ENCODE measurements at places on chromosomes 7 and 10. TPM values are rescaled to one million over a fixed set of nuclear protein-coding genes. Genes with fewer than 3 reads are reported as not detected.

ADRA2A gene
- total RNA-seq = 0.02 TPM

OR2A5 gene
- total RNA-seq = not detected

ASIC3 gene
- 4.3 TPM for total RNA-seq

PRRT4 gene
- total RNA-seq = 0.54 TPM

SMO gene
- 16.7 TPM for total RNA-seq

SCART1 gene
- total RNA-seq = 0.47 TPM

SRRM3 gene
- 10.0 TPM for total RNA-seq

SPRN gene
- 0.25 TPM for total RNA-seq

TMEM139 gene
- total RNA-seq = 1.3 TPM

LIPM gene
- total RNA-seq = not detected

MSS51 gene
- 0.71 TPM for total RNA-seq

TEX47 gene
- not detected for total RNA-seq

PAX2 gene
- total RNA-seq = 0.15 TPM

TMEM213 gene
- not detected for total RNA-seq

AGR2 gene
- 93.9 TPM for total RNA-seq

JAKMIP3 gene
- total RNA-seq = 1.5 TPM

PRPF18 gene
- 19.5 TPM for total RNA-seq

HTR7 gene
- 0.10 TPM for total RNA-seq

AGBL3 gene
- total RNA-seq = 1.1 TPM

CRYGN gene
- total RNA-seq = not detected

MMP21 gene
- total RNA-seq = not detected

ANKRD2 gene
- total RNA-seq = 4.7 TPM

NKX2-3 gene
- not detected for total RNA-seq

CPA4 gene
- 5.2 TPM for total RNA-seq

CLCN1 gene
- 0.02 TPM for total RNA-seq

KEL gene
- total RNA-seq = not detected

LOXL4 gene
- 1.3 TPM for total RNA-seq

NFE2L3 gene
- 8.6 TPM for total RNA-seq

C10orf67 gene
- total RNA-seq = 0.17 TPM

KIN gene
- 11.9 TPM for total RNA-seq

RBM20 gene
- 1.3 TPM for total RNA-seq

IGF2BP3 gene
- total RNA-seq = 30.4 TPM

NEUROD6 gene
- total RNA-seq = not detected

IL6 gene
- total RNA-seq = 1.8 TPM

CLDN3 gene
- 1.2 TPM for total RNA-seq

NPY gene
- not detected for total RNA-seq

IDI2 gene
- not detected for total RNA-seq

CALHM1 gene
- total RNA-seq = not detected

CD36 gene
- 0.07 TPM for total RNA-seq

MMD2 gene
- not detected for total RNA-seq

EFCAB10 gene
- total RNA-seq = 3.7 TPM

HTRA1 gene
- 57.5 TPM for total RNA-seq

NUP42 gene
- total RNA-seq = 29.9 TPM

FERD3L gene
- not detected for total RNA-seq

DPP6 gene
- total RNA-seq = not detected

EMX2 gene
- total RNA-seq = not detected

CTTNBP2 gene
- 0.53 TPM for total RNA-seq

TNS3 gene
- total RNA-seq = 80.6 TPM

ITPRID1 gene
- not detected for total RNA-seq

LDB3 gene
- not detected for total RNA-seq

AKR1D1 gene
- total RNA-seq = not detected

ZNF736 gene
- total RNA-seq = not detected
